Immature natural killer cell (primary cell): ENCODE measurements at places on chromosomes 2 and 18.

GRCh38 chr2:199987586-199987985, 32.2 kb downstream of the MAIP1 start:
- no peak overlapping the region for H3K27ac ChIP-seq
- DNase-seq = no peak
- no peak overlapping the region for H3K4me3 ChIP-seq
- H3K36me3 ChIP-seq = no peaks in the 10 kb centered on the region

- no peaks in the 10 kb centered on the region for H3K36me3 ChIP-seq
- DNase-seq = no peak
- H3K4me3 ChIP-seq = no peak within 1 kb of the TSS
- H3K27ac ChIP-seq = no peak within 1 kb of the TSS
- H3K27me3 ChIP-seq = no peaks in the 10 kb centered on the region
- H3K4me1 ChIP-seq = no peaks in the 10 kb centered on the region
Measured at GRCh38 chr18:43277164-43277600, at the start of gene SYT4. SYT4 (minus strand) TSS chr18:43277490; CDS start chr18:43277281, 209 bp downstream.

- peak; percentile 4 for DNase-seq
- H3K4me3 ChIP-seq = no peak overlapping the region
- H3K27me3 ChIP-seq = peaks cover 15% of the 10 kb centered on the region
- no peak overlapping the region for H3K27ac ChIP-seq
- H3K36me3 ChIP-seq = no peaks in the 10 kb centered on the region
- no peaks in the 10 kb centered on the region for H3K4me1 ChIP-seq
Measured at GRCh38 chr18:36464126-36464651, 166.7 kb downstream of the FHOD3 start.

DNA sequence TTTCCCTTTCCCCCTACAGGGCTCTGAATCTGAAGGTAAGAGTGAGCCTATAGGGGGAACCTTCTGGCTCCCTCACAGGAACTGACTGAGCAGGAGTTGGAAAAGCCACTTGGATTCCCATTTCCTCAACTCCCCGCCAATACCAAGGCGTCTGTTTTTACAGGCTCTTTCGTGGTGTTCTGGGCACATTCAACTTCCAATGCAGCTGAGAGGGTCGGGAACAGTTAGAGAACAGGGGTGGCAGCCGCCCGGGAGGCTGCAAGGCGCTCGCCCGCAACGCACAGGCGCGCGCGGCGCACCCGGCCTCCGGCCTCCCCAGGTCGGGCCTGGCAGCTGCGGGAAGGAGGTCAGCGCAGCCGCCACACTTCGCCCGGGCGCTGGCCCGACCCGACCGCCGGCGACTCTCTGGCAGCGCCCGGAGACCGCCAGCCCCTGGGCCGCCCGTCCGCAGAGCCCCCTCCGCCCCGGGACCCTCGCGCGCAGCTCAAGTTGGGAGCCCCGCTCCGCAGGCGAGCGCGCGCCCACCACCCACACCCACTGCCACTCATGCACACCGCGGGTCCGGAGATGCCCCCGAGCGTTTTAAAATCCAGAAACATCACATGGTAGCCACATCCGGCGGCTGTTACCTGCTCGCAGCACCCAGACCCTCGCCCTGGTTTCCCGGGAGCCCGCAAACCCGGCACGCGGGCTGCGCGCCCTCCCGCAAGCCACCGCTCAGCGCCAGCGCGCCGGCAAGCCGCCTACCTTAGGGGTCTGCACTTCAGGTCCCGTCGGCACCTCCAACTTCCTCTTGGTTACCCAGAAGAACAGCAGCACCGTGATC, 816 bp downstream of the GALNT14 start:
- no peaks in the 10 kb centered on the region for H3K36me3 ChIP-seq
- no peak overlapping the region for H3K27ac ChIP-seq
- DNase-seq = no peak
- H3K4me1 ChIP-seq = peaks cover 7% of the 10 kb centered on the region

DNA sequence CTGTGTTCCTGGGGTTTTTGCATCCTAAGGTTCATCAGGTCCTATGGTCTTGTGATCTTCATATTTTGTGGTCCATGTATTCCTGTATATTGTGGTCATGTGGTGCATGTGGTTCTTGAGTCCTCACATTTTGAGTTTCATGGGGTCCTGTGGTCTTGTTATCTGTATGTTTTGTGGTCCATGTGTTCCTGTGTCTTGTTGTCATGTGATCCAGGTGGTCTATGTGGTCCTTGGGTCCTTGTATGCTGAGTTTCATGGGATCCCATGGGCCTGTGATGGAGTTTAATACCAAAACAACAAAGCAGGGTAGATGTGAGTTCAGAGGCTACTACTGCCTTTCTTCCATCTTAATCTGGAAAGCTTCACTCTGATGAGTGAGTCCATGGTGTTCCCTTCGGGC, 166.4 kb downstream of the TMEM18 start:
- no peak for DNase-seq
- no peak overlapping the region for H3K4me3 ChIP-seq
- H3K4me1 ChIP-seq = no peaks in the 10 kb centered on the region

- H3K36me3 ChIP-seq = no peaks in the 10 kb centered on the region
- no peak for DNase-seq
- no peak overlapping the region for H3K4me3 ChIP-seq
Measured at GRCh38 chr2:149365931-149366583, 35.7 kb downstream of the LYPD6 start.

GRCh38 chr2:231920795-231921194, 5.4 kb downstream of the NPPC start:
- no peaks in the 10 kb centered on the region for H3K4me1 ChIP-seq
- no peaks in the 10 kb centered on the region for H3K27me3 ChIP-seq
- no peak overlapping the region for H3K27ac ChIP-seq
- no peak overlapping the region for H3K4me3 ChIP-seq
- H3K36me3 ChIP-seq = no peaks in the 10 kb centered on the region
- no peak for DNase-seq

- no peaks in the 10 kb centered on the region for H3K4me1 ChIP-seq
- no peaks in the 10 kb centered on the region for H3K27me3 ChIP-seq
- H3K27ac ChIP-seq = no peak overlapping the region
- H3K36me3 ChIP-seq = peaks cover 6% of the 10 kb centered on the region
Measured at GRCh38 chr2:183222751-183223150, 98.5 kb downstream of the NUP35 start.

GRCh38 chr2:167548396-167548795, 660.1 kb downstream of the XIRP2 start:
- H3K4me1 ChIP-seq = no peaks in the 10 kb centered on the region
- no peak overlapping the region for H3K4me3 ChIP-seq
- no peaks in the 10 kb centered on the region for H3K36me3 ChIP-seq
- H3K27ac ChIP-seq = no peak overlapping the region
- no peak for DNase-seq

GRCh38 chr2:217701622-217702021, 301.2 kb downstream of the TNS1 start:
- no peak for DNase-seq
- no peaks in the 10 kb centered on the region for H3K36me3 ChIP-seq
- no peak overlapping the region for H3K4me3 ChIP-seq
- no peaks in the 10 kb centered on the region for H3K4me1 ChIP-seq
- H3K27me3 ChIP-seq = peaks cover 3% of the 10 kb centered on the region
